ENCODE measurements at places on chromosomes 4 and X.
A peak's percentile ranks its signal among the peaks of the same experiment; 100 is the strongest.

DNA sequence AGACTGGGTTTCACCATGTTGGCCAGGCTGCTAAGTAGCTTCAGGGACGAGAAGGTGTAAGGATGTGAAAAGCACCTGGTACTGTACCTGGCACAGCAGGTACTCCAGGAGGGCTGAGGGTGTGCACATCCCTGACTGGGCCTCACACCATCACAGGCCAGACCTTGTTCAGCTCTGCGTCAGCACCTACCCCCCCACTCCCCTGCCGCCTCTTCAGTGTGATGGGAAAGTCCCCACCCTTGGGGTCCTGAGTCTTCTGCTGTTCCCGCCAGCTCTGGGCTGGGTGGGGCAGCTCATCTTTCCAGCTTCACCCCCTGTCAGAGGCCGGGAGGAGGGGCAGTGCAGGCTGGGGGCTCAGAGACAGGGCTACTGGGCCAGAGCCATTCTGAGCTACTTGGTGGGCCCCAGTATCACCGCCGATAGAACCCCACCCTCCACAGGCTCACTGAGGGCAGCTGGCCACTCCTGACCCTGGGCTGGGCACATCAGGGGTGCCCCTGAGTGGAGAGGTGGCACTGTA, 6.7 kb upstream of the SH3BP2 start:
- peak; percentile 67 for DNase-seq

GRCh38 chr4:42610941-42611340, 46.0 kb downstream of the ATP8A1 start:
- DNase-seq = no peak

GRCh38 chrX:24480400-24480865, 15.3 kb downstream of the PDK3 start:
- peak; percentile 26 for DNase-seq

DNA sequence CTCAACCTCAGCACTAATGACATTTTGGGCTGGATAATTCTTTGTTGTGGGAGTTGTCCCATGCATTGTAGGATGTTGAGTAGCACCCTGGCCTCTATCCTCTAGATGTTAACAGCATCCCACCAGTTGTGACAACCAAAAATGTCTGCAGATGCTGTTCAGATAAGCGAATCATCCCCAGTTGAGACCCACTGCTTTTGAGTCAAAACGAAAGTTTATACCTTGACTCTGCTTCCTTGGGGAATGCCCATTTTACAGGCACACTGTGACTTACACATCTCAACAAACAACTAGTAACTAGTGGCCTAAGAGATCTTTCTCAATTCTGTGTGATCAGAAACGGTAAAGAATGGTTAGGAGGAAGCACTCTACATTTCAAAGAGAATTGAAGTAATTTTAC, 37.0 kb downstream of the SEPSECS start:
- DNase-seq = no peak

DNA sequence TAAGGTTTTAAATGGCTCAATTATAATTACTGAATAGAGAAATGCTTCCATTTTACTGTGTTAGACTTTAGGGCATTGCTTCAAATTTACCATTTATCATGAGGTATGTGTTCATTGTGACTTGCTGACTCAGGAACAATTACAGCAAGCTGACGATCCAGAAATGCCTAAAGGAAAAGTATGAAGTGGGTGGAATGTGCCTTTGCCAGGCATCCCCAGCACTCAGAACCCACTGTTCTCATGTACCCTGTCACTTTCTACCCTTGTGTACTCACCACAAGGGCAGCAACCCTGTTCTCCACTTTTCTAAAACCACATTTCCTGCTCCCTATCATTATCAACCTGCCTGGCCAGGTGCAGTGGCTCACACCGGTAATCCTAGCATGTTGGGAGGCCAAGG, 41.5 kb downstream of the QRFPR start:
- DNase-seq = no peak

DNA sequence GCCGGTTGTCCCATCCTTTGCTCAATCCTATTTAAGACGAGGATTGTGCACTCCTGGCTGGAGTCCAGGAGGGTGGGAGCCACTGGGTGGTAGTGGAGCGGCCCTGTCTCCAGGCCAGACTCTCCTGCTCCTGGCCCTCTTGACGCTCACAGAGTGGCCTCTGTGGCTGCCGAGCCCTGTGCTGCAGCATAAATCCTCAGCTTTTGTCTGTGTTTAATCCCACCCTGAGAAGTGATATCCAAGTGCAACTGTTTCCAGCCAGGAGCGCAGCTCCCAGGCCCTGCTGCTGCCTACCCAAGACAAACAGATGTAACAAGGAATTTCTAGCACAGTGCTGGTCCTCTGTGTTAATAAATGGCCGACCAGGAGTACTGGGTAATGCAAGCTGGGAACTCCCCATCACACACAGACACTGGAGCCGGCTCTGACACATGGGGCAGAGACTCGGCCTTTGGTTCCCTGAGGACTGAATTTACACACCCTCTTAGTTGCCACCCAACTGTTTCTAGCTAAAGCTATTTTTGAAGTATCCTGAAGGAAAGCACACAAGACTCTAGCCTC, 85.3 kb downstream of the GATB start:
- DNase-seq = no peak

DNA sequence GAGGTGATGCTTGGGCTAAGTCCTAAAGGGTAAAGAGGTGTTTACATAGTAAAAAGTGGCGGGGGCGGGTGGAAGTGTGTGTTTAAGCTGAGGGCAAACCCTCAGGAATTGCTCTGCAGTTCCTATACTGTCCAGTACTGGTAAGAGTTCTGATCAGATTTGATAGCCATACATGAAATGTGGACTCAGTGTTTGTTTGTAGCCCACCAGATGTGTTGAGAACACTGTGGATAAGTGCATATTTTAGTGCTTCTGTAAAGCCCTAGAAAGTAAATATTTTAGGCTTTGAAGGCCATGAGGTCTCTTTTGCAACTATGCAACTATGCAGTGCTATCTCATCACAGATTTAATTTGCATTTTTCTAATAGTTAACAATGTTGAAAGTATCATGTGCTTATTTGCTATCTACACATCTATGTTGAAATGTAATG, 80.7 kb upstream of the EOLA2 start:
- DNase-seq = no peak

DNA sequence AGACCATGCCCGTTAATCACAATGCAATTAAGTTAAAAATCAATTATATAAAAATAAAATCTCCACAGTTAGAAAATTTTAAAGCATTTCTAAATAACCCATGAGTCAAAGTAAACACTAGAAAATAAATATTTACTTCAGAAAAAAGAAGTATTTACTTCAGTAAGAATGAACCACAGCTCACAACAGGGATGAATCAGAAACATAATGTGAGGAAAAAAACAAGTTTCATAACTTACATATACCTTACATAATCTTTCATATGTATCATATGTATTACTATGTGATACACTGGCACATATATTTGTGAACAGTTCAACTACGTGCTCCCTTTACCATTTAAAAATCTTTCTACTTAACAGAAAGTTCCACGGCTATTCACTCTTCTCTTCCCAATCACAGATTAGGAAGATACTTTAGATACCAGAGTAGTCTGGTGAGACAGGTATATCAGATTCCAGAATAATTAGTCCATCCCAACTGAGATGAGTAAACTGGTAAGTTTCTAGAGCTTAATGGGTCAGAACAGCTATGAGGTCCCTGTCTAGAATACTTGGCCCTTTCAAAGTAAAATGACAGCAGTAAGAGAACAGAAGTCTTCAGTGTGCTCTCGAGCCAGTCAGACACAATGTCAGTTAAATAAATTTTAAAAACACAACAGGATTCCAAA, 70.3 kb downstream of the SH3RF1 start:
- DNase-seq = no peak

DNA sequence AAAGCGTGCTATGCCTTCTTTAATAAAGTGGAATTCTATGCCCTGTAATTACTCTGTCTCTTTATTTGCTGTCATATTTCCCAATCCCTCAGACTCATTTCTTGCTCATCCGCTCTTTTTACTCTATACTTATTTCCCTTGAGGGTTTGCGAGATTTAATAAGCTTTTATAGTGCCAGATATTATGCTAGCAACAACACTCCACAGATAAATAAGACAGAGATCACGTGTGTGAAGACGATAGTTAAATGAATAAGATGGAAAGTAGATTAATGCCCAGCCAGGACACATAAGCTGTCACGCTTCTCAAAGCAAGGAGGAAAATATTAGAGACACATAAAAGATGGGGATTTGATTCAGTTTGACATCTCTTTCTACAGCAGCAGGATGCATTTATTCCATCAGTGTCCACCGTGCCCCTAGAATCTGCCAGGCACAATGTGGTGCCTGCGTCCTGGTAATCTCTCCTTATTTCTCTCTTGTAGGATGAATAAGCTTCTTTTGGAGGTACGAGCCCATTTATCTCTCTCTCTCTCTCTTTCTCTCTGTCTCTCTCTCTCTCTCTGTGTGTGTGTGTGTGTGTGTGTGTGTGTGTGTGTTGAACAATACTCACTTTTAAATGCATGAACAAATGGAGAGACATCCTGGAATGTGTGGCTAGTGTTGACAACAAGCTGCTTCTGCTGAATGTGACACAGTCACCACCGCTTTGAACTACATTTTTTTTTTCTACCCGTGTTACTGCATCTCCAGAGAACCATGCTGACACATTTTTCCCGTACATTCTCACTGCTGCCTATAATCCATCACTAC, 48.2 kb downstream of the TMEM156 start:
- peak; percentile 34 for DNase-seq

DNA sequence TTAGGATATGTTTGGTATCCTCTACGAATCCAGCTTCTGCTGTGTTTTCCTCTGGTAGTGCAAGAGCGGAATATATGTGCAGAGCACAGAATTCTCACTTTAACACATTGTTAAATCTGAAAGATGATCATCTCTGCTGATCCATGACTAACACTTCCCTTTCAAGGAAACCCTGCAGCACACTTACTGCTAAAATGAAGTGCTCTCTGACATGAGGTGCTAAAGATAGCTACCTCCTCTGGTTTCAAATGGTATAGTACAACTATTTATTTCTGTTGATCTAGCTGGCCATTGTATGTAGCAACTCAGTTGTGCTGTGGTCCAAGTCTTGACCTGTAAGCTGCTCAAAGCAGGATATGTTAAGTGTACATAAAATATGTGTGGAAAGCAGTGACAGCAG, 162.4 kb upstream of the FMR1 start:
- no peak for DNase-seq

DNA sequence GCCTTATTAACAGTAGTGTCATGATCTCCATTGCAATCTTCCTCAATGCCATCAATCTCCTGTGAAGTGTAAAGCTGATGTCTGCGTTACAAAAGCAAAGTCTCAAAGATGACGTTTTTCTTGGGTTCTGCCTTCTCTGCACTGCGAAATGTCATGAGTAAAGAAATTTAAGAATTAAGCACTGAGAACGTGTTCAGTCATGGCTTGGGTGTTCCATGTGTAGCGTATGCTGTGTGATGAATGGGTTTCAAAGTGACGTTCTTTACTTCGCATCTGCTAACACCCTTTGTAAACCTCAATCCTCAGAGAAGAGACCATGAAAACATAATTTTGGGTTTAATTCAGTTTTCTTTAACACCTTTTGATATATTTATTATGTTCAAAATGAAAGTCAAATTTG, 999 bp downstream of the NAP1L5 start:
- no peak for DNase-seq
